ENCODE measurements at places on chromosomes 7 and 10.

- no peak for DNase-seq
These were observed 64.2 kb downstream of the BICC1 start for GRCh38 chr10:58576751-58577436.

GRCh38 chr7:25953859-25954258, 198.1 kb upstream of the NFE2L3 start:
- DNase-seq, result peak; percentile 23

DNA sequence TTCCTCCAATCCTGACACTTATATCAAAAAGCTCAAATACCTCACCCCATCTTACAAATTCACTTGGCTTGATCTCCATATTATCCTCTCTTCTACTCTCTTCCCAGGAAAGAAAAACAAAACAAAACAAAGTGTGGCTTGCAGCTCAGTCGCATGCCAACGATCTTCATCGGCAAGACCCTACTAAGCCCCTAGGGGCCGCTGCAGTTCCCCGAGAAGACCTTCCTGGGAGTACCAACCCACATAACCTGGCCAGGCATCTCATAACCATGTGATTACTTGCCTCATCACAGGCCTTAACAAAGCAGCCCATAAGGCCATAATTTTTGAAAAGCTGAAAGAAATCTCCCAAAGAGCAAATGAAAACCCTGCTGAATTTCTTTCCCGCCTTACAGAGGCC, 103.7 kb downstream of the ZNF92 start:
- DNase-seq, result no peak

DNA sequence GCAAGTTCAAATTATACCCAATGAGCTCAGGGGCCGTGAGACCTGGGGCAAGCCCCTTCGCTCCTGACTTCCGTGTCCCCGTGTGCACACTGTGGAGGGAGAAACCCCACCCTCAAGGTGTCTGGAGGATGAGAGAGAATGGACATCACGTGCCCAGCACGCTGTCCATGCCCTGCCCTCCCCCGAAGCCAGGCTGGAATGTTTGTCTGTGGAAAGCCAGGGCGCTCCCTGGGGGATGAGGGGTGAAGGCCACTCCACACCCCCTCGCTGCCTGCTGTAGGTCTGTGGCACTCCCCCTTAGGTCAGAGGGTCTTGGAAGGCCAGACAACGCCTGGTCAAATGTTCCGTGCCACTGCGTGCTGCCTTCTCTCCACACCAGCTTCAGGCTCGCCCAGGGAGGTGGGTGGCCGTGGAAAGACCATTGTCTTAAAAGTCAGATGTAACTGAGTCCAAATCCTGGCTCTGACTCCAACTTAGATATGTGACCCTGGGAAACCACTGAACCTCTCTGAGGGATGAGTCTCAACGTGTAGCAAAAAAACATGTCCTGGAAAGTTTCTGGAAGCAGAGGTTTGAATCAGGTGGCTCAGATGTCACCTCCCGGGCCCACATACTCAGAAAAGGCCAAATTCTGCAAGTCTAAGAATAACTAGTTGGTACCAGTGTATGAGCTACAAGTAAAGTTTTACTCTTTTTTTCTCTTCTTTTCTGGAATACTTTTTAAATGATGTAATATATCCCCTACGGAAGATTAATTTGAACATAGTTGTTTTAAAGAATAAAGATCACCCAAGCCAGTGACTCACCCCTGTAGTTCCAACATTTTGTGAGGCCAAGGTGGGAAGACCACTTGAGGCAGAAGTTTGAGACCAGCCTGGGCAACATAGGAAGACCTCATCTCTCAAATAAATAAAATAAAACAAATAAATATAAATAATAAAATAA, 24.9 kb downstream of the RCC1L start:
- DNase-seq, result no peak

- no peak for DNase-seq
These were observed 46.7 kb upstream of the PLCE1 start for GRCh38 chr10:93947055-93947454.

DNA sequence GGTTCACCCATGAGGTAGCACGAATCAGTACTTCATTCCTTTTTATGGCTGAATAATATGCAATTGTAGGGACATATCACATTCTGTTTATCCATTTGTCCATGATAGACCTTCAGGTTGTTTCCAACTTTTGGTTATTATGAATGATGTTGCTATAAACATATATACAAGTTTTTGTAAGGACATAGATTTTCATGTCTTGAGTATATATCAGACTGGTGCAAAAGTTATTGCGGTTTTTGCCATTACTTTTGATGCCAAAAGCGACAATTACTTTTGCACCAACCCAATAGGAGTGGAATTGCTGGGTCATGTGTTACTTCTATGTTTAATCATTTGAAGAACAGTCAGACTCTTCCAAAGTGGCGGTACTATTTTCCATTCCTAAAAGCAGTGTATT, 361.5 kb downstream of the RPS24 start:
- no peak for DNase-seq

- no peak for DNase-seq
These were observed 32.9 kb upstream of the FAM3C start for GRCh38 chr7:121428855-121429489.

DNA sequence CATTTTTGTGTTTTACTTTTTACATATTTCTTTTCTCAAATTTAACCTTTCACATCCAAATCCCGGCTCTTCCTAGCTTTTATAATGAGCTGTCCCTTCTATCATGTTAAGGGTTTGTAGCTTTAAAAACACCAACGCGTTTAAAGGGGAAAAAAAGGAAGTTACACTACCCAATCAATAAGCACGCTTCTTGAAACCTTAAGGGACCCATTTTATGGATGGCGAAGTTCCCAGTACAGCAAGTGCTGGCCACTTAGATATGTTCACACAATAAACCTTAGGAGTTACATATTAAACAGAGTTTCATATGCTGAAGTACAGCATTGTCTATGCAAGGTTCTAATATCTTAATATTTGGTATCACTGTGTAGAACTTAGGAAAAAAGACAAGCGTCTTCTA, 1.8 kb downstream of the GNG11 start:
- DNase-seq, result no peak

DNA sequence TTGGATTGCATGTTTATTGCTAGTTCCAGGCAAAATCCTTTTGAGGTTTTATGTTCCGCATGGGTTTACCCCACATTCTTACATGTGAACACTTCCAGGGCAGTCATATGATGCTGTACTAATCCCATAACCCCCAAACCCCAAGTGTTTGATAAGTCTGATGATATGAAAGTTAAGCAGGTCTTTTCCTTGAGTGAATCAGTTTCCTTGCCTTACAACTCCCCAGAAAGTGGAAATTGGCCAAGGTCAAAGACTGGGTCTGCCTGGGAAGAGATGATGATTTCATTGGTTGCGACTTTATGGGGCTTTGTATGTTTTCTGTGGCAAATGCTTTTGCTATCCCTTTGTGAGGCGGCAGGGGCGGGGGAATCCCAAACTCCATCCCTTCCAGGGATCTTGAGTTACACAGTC, 24.7 kb downstream of the AFAP1L2 start:
- no peak for DNase-seq

DNA sequence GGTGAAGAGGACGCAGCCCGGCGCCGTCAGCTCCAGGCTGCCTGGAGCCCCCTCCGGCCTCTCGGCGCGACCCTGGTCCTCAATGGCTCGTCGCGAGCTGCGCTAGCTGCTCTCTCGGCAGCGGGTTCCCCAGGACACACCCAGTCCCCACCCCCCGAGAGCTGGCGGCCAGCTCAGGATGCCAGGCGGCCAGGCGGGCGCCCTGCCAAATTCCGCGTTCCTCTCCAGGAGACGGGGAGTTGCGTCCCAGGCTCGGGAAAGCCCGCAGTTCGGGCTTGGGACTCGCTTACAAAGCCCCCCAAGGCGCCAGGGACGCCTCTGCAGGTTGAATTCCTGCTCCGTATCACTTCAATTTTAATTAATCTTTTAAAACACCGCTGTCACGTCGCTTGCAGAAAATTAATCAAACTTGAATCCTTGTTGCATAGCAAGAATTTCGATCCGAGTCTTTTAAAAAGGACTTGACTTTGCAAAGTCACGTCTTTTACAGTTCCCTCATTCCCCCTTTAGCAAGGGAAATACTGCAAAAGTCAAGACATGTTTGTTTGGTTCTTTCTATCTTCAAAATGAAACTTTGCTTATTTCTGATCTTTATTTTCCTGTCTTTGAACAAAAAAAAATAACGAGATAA, 28.2 kb downstream of the SKIDA1 start:
- peak; percentile 75 for DNase-seq

DNA sequence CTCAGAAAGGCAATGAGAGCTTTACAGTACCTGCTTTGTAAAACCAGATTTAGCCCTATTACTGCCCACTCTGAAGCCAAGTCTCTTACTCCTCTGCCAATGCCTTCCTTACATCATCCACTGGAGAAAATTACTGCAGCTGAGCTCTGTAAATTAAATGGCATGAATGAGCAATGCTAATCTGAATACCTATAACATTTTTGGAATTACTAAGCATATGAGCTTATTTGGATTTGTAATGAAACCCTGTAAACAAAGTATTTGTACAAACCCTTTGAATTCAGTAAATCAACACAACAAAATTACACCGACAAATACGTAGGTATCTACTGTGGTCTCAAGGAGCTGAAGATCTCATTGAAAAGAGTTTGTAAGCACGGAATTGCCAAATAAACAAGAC, 12.1 kb upstream of the CCNY start:
- no peak for DNase-seq

GRCh38 chr10:3850999-3851937, 66.3 kb upstream of the KLF6 start:
- peak; percentile 89 for DNase-seq

DNA sequence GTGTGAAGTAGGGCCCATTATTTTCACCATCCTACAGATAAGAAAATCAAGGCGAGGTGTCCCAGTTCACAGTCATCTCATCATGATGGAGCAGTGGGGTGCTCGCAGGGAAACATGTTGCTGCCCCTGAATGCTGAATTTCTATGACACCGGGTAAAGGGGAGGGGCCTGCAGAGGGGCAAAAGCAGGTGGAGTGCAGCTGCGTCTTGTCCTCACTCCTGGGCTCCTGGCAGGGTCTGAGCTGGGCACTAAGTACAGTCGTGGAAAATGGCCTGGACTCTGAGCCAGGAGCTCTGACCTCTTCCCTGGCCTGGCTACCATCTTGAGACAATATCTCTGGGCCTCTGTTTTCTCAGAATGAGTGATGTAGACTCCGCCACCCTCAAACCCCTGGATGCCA, 253.1 kb upstream of the PITRM1 start:
- DNase-seq, result no peak

DNA sequence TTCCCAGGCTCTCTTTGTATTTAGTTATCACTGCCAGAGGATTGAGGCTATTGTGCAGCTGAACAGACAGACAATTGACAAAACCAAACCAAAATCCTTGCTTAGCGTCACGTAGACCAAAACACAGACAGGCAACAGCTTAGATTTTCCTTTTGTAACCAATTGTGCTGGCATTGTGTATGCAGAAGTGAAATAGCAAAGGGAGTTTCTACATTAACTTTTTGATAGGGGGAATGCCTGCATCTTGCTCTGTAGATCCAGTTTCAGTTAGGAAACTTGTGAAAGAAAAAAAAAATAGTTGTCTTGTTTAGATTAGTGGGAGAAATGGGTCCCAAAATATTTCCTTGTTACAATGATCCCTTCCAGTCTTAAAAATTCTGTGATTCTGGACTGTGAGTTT, 333.8 kb downstream of the BBS9 start:
- DNase-seq, result no peak

DNA sequence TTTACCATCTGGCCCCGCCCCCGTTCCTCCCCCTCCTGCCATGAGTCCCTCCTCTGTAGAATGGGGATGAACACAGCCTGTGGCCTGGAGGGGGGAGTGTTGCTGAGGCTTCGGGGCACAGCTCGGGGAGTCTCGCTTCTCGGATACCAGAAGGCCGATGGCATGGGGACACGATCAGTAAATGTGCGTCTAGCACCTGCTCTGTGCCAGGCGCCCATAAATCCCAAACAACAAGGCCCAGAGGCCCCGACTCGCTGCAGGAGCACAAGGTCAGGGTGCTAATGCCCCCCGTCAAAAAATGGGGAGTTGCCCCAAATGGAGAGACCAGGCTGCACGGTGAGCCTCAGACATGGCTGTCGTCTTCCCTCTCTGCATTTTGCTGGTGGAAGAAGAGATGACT, 40.7 kb downstream of the JAKMIP3 start:
- no peak for DNase-seq

DNA sequence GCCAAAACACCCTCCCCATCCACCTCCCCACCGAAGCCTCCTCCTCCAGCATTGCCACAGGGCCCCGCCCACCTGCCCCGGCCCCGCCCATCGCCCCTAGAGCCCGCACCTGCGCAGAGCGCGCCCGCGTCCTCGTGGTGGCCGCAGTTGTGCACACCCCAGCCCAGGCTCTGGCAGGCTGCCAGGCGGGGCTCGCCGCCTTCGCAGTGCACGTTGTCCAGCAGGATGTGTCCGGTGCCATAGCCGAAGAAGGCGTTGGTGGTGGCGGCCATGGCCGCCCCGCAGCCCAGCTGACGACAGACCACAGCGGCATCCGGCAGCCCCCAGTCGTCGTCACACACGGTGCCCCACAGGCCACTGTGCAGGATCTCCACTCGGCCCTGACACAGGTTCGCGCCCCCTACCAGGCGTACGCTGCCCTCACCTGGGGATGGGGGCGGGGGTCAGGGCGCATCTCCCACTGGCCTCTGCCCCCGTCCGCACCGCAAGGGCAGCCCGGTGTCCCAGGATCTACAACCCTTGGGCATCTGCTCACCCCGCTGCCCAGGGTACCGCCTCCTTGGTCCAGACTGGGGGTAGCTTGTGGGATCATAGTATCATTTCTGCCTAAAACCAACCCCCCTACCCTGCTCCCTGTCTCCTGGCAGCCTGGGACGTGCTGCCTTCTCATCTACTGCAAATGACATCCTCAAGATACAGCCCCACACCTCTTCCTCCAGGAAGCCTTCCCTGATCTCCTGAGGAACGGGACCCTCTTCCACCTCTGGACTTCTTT, 11.9 kb downstream of the SSC4D start:
- peak; percentile 56 for DNase-seq

DNA sequence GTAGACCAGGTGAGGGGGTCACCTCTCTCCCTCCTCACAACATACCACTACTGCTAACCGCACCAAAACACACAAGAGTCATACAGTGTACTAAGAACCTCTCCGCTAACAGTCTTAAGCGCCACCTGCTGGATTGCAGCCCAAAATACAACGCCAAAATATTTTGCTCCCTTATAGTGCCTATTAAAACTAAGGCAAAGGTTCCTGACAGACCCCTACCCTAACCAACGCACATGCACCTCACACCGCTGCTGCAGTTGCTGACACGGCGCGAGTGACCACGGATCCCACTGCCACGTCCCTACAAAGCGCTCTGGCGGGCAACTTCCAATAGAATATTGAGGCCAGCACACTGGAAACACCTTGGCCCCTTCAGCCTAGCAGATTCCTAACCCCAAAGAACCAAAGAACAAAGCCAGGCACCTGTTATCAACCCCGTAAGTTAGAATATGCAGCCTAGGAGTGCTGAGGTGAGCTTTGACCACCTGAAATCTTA, 563.6 kb upstream of the SEMA3D start:
- DNase-seq, result peak; percentile 76
